Astrocyte (in vitro differentiated cells and primary cell): ENCODE measurements at places on chromosomes 4 and X. TPM values are rescaled to one million over a fixed set of nuclear protein-coding genes. Genes with fewer than 3 reads are reported as not detected.
A peak's percentile ranks its signal among the peaks of the same experiment; 100 is the strongest.

DNA sequence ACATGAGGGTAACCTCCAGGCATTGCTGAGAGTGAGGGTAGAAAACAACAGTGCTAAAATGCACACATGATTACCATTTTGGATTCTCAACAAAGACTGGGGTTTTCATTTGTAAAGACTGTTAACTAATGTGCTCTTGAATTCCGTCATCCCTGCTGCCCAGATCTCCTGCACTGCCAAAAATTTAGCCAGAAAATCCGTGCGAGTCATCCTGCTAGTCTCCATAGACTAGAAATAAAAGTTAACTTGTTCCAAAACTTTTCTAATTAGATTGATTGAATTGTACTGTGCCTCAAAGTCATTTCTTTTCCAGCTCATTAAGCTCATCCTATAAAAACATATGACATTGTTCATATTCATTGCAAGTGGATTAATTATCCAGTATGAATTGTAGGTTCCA is 99.8 kb downstream of the ARSF start:
- H3K36me3 ChIP-seq: no peaks in the 10 kb centered on the region
- no peak overlapping the region for H3K27ac ChIP-seq
- peak; percentile 73 for DNase-seq
- H3K27me3 ChIP-seq: no peaks in the 10 kb centered on the region
- no peak overlapping the region for H3K4me3 ChIP-seq
- peaks cover 8% of the 10 kb centered on the region for H3K4me1 ChIP-seq

Gene SUPT20HL2
- total RNA-seq: not detected in 2 replicates

Gene KDR
- total RNA-seq: 2.5 TPM in 2 replicates

GRCh38 chr4:121073004-121073435 is 685 bp upstream of the NDNF start:
- peaks cover 19% of the 10 kb centered on the region for H3K27me3 ChIP-seq
- H3K4me3 ChIP-seq: peak overlapping the region; percentile 54
- no peak for DNase-seq
- no peaks in the 10 kb centered on the region for H3K36me3 ChIP-seq

DNA sequence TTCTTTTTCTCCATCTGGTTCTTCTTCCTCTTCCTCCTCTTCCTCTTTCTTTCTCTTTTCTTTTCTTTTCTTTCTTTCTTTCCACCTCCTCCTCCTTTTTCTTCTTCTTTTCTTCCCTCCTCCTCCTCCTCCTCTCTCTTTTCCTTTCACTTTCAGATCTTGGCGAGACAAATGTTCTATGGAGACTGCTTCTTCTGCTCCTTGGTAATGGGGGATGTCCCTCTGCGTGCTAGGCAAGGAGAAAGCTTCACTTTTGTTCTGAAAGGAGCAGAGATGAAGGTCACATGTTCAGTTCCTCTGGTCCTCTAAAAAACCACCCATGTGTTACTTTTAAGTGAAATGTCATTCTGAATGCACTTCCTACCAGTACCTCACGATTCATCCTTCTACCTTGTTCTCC is 33.2 kb downstream of the NBDY start:
- no peak overlapping the region for H3K27ac ChIP-seq

Gene CD99L2
- 38.4 and 41.2 TPM in 2 replicates for total RNA-seq

GRCh38 chrX:22073928-22074327 is 41.8 kb downstream of the PHEX start:
- H3K27me3 ChIP-seq: no peaks in the 10 kb centered on the region
- H3K4me3 ChIP-seq: no peak overlapping the region
- no peak overlapping the region for H3K27ac ChIP-seq
- no peak for DNase-seq
- H3K36me3 ChIP-seq: no peaks in the 10 kb centered on the region

- no peak overlapping the region for H3K27ac ChIP-seq
- H3K27me3 ChIP-seq: no peaks in the 10 kb centered on the region
- no peaks in the 10 kb centered on the region for H3K36me3 ChIP-seq
These were observed 218.8 kb downstream of the MAGEB17 start for GRCh38 chrX:16386126-16386525.

DNA sequence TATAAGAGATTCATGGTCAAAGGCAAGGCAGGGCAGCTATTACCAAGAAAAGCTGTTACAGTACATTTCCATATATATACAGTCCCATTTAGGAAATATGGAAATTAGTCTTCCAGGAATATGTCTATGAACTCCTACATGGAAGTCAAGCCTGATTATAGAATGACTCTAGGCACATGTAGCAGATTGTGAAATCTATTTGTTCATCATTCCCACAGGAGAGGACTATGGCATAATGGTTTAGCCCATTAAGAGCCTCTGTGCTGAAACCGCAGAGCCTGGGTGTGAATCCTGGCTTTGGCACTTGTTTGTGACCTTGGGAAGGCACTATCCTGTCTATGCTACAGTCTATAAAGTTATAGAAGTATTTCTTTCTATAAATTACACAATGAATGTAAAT is 764.8 kb downstream of the RAPGEF2 start:
- no peak overlapping the region for H3K4me3 ChIP-seq
- no peaks in the 10 kb centered on the region for H3K36me3 ChIP-seq

Gene ADH1B
- not detected in 2 replicates for total RNA-seq

Gene ZDHHC15
- total RNA-seq: 0.77 and 0.89 TPM in 2 replicates

GRCh38 chrX:41014776-41015360 is 70.4 kb upstream of the USP9X start:
- H3K36me3 ChIP-seq: no peaks in the 10 kb centered on the region
- no peaks in the 10 kb centered on the region for H3K27me3 ChIP-seq
- peaks cover 5% of the 10 kb centered on the region for H3K4me1 ChIP-seq
- no peak overlapping the region for H3K27ac ChIP-seq
- peak; percentile 39 for DNase-seq

DNA sequence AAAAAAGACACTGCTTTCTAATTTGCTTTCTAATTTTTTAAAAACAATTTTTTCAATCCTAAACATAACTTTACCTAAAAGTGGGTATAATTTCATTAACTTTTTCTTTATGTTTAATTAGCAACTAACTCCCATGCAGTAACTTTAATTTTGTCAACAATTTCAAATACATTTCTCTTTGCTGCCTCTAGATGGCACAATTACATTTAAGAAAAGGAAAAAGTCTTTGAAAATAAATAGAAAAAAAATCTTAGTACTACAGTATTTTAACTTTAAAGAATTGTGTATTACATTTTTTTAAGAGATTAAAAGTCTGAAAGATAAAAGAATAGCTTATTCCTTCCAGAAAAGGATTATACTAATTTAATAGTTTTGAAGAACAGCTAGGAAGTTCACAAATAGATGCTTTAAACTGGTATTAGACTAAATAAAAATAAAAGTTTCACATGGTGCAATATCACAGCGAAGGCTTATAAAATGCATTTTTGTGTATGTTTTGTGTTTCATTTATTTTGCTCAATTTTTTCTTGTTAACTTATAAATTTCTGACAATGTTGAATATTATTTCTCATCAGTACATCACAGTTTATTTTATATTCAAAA is 105.1 kb downstream of the ADGRA3 start:
- no peaks in the 10 kb centered on the region for H3K27me3 ChIP-seq
- no peak overlapping the region for H3K4me3 ChIP-seq
- no peak for DNase-seq
- H3K4me1 ChIP-seq: no peaks in the 10 kb centered on the region

- no peak overlapping the region for H3K4me3 ChIP-seq
- peaks cover 18% of the 10 kb centered on the region for H3K36me3 ChIP-seq
- H3K27me3 ChIP-seq: no peaks in the 10 kb centered on the region
- DNase-seq: no peak
- H3K4me1 ChIP-seq: no peaks in the 10 kb centered on the region
These were observed 58.4 kb downstream of the DCUN1D4 start for GRCh38 chr4:51901363-51901762.

- no peaks in the 10 kb centered on the region for H3K36me3 ChIP-seq
- H3K27ac ChIP-seq: no peak overlapping the region
- H3K4me3 ChIP-seq: no peak overlapping the region
- DNase-seq: no peak
These were observed 176.2 kb downstream of the MID1 start for GRCh38 chrX:10444204-10444603.
